ENCODE measurements at places on chromosomes 3 and 15. TPM values are rescaled to one million over a fixed set of nuclear protein-coding genes. Genes with fewer than 3 reads are reported as not detected.

The ABI3BP gene
- total RNA-seq, result 32.0 TPM

The CPNE9 gene
- not detected for total RNA-seq

The C3orf85 gene
- total RNA-seq, result not detected

The SERPINI1 gene
- total RNA-seq, result 1.5 TPM

The TP63 gene
- total RNA-seq, result not detected

The MRAS gene
- total RNA-seq, result 11.5 TPM

The PROK2 gene
- total RNA-seq, result not detected

The NDN gene
- total RNA-seq, result 40.3 TPM

The HIGD2B gene
- total RNA-seq, result not detected

The MRPL46 gene
- 20.3 TPM for total RNA-seq

The CASR gene
- total RNA-seq, result not detected

The H1-8 gene
- total RNA-seq, result not detected

The CNTN3 gene
- total RNA-seq, result not detected

The SPATA12 gene
- total RNA-seq, result 0.17 TPM

The PLIN1 gene
- under 0.01 TPM for total RNA-seq

The NANOGP8 gene
- total RNA-seq, result not detected

The WDR72 gene
- total RNA-seq, result under 0.01 TPM

The BNIP2 gene
- total RNA-seq, result 364 TPM

The TNNC1 gene
- total RNA-seq, result not detected

The TMEM266 gene
- not detected for total RNA-seq

The REC114 gene
- not detected for total RNA-seq

The PAK6 gene
- total RNA-seq, result not detected

The RASL12 gene
- total RNA-seq, result not detected

The ASB14 gene
- not detected for total RNA-seq

The SMARCC1 gene
- 35.6 TPM for total RNA-seq

The CCR5 gene
- not detected for total RNA-seq

The ATG7 gene
- 80.8 TPM for total RNA-seq

The FSD2 gene
- total RNA-seq, result not detected

The SLC24A5 gene
- not detected for total RNA-seq

The CAMP gene
- total RNA-seq, result not detected

The MORC1 gene
- not detected for total RNA-seq

The XYLB gene
- total RNA-seq, result 1.7 TPM

The TUSC7 gene
- not detected for total RNA-seq

The CIB2 gene
- 2.5 TPM for total RNA-seq

The PCLAF gene
- 31.2 TPM for total RNA-seq

The EXD1 gene
- not detected for total RNA-seq

The BNC1 gene
- 0.85 TPM for total RNA-seq

The NR2E3 gene
- 0.05 TPM for total RNA-seq

The ZNF774 gene
- total RNA-seq, result 1.4 TPM

The CFAP92 gene
- total RNA-seq, result 1.9 TPM

The CRYGS gene
- total RNA-seq, result 2.4 TPM

The IQCF5 gene
- not detected for total RNA-seq

The NPAP1 gene
- total RNA-seq, result not detected

The THSD4 gene
- 34.2 TPM for total RNA-seq

The SUSD5 gene
- total RNA-seq, result 1.7 TPM
